ENCODE measurements at places on chromosomes 6 and 20. TPM values are rescaled to one million over a fixed set of nuclear protein-coding genes. Genes with fewer than 3 reads are reported as not detected.

DNA sequence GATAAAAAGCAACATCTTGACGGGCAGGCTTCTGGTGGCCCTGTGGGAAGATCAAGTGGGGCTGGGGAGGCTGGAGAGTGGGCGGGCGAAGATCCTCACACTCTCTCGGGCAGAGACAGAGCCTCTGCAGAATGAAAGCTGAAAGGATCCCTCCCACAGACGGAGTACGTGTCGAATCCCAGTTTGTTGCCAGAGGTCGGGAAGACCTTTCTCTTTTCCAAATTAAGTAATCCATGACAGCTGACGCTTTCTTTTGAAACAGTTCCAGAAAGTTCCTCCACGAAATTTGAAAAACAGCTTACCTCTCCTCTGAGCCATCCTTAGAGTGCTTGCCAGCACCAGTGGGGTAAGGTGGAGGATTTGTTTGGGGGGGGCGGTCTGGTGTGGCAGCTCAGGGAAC, 155.6 kb upstream of the SMLR1 start:
- no peaks in the 10 kb centered on the region for H3K4me1 ChIP-seq
- no peak overlapping the region for H3K4me3 ChIP-seq
- H3K27ac ChIP-seq: no peak overlapping the region
- no peak for DNase-seq
- H3K27me3 ChIP-seq: no peaks in the 10 kb centered on the region

DNA sequence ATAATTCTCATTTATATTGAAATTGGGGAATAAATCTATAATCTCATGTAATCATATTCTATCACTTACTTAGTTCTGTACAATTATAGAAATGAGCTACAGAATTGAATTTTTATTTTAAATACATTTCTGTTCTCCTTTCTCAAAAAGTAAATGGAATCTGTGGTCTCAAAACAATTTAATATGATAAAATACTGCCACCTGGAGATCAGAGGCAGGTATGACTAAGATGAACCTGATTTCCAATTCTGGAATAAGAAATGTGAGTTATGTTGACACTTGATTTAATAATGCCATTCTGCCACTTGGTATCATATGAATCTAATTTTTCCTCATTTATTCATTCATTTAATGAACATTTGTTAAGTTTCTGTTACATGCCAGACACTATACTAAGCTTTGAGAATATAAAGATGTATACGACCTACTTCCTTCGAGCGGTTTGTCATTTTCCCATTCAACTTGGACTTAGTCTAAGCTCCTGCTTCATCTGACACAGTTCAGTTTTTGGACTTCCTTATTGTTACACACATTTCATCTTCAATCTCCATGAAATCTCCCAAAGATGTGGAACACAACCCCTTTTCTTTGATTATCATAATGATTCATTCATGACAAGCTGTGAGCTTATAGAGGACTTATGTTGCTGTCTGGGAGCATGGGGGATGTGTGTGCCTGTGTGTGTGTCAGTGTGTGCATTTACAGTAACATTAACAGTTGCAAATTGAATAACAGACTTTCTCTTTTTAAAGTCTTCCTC, 7.5 kb upstream of the CCDC28A start:
- H3K36me3 ChIP-seq: no peaks in the 10 kb centered on the region
- no peak overlapping the region for H3K27ac ChIP-seq
- H3K4me3 ChIP-seq: no peak overlapping the region
- H3K27me3 ChIP-seq: no peaks in the 10 kb centered on the region

- H3K4me1 ChIP-seq: no peaks in the 10 kb centered on the region
- H3K4me3 ChIP-seq: no peak overlapping the region
- H3K27me3 ChIP-seq: no peaks in the 10 kb centered on the region
- no peak for DNase-seq
- H3K36me3 ChIP-seq: no peaks in the 10 kb centered on the region
Measured at GRCh38 chr20:10111139-10111958, 76.6 kb downstream of the ANKEF1 start.

- no peak for DNase-seq
- no peaks in the 10 kb centered on the region for H3K27me3 ChIP-seq
- H3K36me3 ChIP-seq: no peaks in the 10 kb centered on the region
- H3K4me1 ChIP-seq: no peaks in the 10 kb centered on the region
Measured at GRCh38 chr6:162917506-162917905, 189.7 kb downstream of the PACRG start.

DNA sequence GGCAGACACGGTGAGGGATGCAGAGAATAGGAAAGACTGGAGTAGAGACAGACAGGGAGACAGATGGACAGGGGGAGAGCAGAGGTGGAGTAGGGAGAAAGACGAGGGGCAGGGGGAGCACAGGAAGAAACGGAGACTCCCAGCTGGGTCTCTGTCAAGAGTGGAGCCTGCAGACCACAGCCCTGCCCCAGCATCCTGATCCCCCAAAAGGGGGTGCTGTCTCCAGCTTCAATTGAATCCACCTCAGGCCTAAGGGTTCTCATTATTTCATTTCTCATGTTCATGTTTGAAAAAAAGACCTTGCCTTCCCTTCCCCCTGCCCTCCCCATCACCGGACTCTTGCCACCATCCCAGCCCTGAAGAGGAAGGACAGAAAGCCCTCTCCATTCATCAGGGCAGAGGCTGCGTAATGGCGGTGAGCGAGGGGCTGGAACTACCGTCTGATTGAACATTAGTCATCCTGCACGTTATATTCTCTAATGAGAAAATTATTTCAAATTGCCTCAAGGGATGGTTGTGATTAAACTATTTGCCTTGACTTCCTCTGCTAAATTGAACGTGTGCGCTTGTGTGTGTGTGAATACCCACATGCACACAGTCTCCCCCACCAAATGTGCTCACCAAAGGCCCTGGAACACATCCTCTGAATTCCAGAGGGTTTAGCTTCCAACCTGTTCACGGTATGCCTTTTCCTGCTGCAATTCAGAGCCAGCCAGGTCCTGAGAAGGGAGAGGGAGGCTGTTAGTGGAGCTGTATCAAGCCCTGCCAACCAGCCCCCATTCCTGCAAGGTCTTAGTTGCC, 98.3 kb downstream of the CDC5L start:
- H3K4me1 ChIP-seq: peaks cover 6% of the 10 kb centered on the region
- H3K27ac ChIP-seq: no peak overlapping the region
- no peaks in the 10 kb centered on the region for H3K27me3 ChIP-seq
- no peaks in the 10 kb centered on the region for H3K36me3 ChIP-seq
- DNase-seq: peak; percentile 32

GRCh38 chr6:733431-734219, 40.7 kb upstream of the EXOC2 start:
- no peaks in the 10 kb centered on the region for H3K36me3 ChIP-seq
- DNase-seq: no peak
- no peak overlapping the region for H3K27ac ChIP-seq
- H3K4me3 ChIP-seq: no peak overlapping the region
- H3K4me1 ChIP-seq: peaks cover 11% of the 10 kb centered on the region

GRCh38 chr6:3755637-3756545, 4.4 kb upstream of the PXDC1 start:
- peaks cover 47% of the 10 kb centered on the region for H3K27me3 ChIP-seq
- no peaks in the 10 kb centered on the region for H3K36me3 ChIP-seq
- H3K4me1 ChIP-seq: peaks cover 12% of the 10 kb centered on the region
- DNase-seq: peak; percentile 74
- H3K4me3 ChIP-seq: no peak overlapping the region

DNA sequence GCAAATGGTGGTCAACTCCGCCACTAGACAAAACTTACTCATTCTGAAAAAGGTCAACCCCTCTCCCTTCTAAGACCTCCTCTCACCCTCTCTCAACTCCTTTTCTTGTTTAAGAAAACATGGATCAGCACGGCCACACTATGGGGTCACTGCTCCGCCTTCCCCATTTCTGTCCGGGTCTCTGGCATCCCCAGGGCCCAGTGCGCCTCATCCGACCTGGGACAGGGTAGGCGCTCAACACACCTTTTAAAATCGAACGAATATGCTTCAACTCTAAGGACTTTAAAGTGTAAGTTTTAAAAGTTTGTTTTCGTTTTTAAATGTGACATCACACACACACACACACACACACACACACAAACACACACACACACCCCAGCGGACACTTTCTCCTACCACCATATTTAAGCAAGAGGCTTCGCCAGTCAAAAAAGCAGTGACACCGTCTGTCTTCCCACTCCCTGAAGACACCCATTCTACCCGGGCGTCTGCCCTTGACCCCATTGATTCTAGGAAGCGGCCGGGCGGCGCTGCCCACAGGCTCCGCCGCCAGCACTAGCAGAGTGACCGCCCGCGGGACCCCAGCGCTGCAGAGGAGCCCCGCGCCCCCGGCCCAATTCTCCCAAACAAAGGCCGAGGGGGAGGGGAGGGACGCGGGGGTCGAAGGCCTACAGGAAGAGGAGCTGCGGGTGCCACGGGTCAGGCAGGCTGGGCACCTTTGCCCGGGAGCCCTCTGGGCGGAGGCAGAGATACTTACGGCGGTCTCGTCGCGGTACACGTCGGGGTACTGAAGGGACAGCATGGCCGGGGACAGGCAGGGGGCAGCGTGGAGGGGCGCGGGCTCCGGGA, 568 bp downstream of the PREP start:
- H3K36me3 ChIP-seq: no peaks in the 10 kb centered on the region
- peak overlapping the region; percentile 98 for H3K4me3 ChIP-seq
- H3K27me3 ChIP-seq: no peaks in the 10 kb centered on the region
- H3K27ac ChIP-seq: peak overlapping the region; percentile 88
- DNase-seq: peak; percentile 40
- peaks cover 39% of the 10 kb centered on the region for H3K4me1 ChIP-seq

CABLES2 gene
- total RNA-seq: 12.6 TPM

VWA7 gene
- total RNA-seq: 0.12 TPM

GRCh38 chr6:21270636-21271201, 322.8 kb upstream of the SOX4 start:
- no peak overlapping the region for H3K27ac ChIP-seq
- H3K4me3 ChIP-seq: no peak overlapping the region
- H3K27me3 ChIP-seq: no peaks in the 10 kb centered on the region
- 0 out of 2 replicates have a peak, but pooled peaks cover 4% of the 10 kb centered on the region for H3K4me1 ChIP-seq

GLP1R gene
- total RNA-seq: 3.7 TPM

- DNase-seq: no peak
- no peak overlapping the region for H3K4me3 ChIP-seq
- H3K36me3 ChIP-seq: no peaks in the 10 kb centered on the region
- H3K27ac ChIP-seq: no peak overlapping the region
Measured at GRCh38 chr20:2822073-2822472, 5.9 kb downstream of the TMEM239 start.

CGAS gene
- 14.8 TPM for total RNA-seq

SLC24A3 gene
- 3.0 TPM for total RNA-seq

DNA sequence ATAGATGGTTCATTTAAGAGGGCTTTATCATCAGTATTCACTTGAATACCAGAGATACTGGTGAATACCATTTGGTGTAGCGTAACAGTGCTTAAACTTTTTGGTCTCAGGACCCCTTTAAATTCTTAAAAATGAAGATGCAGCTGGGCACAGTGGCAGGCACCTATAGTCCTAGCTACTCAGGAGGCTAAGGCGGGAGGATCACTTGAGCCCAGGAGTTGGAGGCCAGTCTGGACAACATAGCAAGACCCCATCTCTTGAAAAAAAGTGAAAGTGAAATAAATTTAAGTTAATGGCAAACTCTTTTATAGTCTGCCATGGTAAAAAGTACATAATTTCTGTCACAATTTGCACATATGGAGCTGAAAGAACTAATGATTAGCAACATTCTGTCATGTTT, 39.3 kb downstream of the VAPB start:
- H3K4me1 ChIP-seq: peaks cover 14% of the 10 kb centered on the region
- H3K27me3 ChIP-seq: no peaks in the 10 kb centered on the region
- peaks cover 3% of the 10 kb centered on the region for H3K36me3 ChIP-seq
- no peak for DNase-seq
- H3K4me3 ChIP-seq: no peak overlapping the region

DNA sequence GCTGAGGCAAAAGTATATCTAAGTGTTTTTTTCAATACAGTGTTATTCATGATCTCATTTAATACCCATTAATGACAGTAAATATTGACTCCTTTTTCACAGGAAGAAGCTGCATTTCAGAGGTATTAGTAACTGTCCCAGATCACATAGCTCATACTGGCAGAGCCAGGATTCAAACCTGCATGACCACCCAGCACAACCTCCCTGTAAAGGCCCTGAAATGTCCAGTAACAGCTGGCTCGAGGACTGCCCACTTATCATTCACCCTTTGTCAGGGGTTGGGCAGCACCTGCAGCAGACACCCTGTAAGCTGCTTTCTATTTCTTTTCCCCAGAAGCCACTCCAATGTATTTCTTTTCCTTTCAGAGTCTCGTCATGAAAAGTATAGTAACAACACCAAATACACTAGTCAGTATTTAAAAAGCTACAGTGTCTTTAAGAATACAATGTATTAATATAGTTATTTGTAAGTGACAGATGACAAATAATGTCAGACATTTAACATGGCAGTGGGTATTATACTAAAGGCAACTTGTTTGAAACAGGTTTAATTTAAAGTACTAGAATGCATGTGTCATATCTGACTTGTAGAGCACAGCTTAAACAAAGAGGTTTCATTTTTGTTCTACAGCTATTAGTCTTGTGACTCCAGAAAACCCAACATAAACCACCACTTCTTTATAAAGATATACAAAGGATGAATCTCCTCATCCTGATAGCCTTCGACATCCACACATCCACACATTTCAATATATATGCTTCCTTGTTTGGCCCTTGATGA, 841.6 kb upstream of the GJE1 start:
- no peaks in the 10 kb centered on the region for H3K36me3 ChIP-seq
- no peak overlapping the region for H3K4me3 ChIP-seq
- no peaks in the 10 kb centered on the region for H3K4me1 ChIP-seq
- no peaks in the 10 kb centered on the region for H3K27me3 ChIP-seq

DNA sequence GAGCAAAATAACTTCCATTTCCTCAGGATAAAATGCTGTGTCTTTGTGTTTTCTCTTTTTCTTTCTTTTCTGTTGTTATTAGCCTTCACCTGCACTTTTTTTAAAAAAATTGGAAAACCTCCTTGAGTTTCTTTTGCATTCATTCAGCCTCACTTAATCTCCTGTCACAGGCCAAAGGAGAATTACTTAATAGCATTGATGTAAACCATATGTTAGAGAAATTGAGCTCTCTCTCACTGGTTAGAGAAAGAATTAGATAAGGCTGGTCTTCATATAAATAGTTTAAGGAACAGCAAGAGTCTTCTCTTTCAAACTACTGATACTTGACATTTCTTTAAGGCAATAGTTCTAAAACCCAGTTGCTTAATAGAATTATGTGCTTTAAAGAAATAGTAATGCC, 564.2 kb downstream of the TFAP2B start:
- H3K36me3 ChIP-seq: no peaks in the 10 kb centered on the region
- H3K27me3 ChIP-seq: no peaks in the 10 kb centered on the region
- DNase-seq: no peak
- no peak overlapping the region for H3K27ac ChIP-seq

DNA sequence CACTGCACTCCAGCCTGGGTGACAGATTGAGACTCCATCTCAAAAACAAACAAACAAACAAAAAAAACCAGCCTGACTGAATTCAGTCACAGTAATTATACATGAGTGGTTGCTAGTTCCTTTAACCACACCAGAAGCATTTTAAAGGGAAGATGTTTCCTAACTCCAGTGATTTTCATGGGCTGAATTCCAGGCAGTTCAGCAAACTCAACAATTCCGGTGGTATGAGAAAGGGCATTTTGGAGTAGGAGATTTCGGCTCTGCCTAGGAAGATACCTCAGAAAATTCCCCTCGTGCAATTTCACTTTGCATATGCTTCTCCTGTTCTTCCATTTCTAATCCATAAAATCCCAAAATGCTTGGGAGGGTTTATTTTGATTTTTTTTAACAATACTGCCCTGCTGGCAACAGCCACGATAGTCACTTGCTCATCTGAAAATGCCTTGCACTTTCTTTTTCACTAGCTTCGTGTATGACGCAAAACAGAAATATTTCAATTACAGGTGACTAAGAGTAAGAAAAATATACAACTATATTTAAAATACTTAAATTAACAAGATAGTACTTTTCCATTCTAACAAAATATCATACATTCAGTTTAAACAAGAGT, 48.3 kb upstream of the IPCEF1 start:
- H3K4me3 ChIP-seq: no peak overlapping the region
- H3K27ac ChIP-seq: no peak overlapping the region
- no peak for DNase-seq
- H3K27me3 ChIP-seq: no peaks in the 10 kb centered on the region
- no peaks in the 10 kb centered on the region for H3K36me3 ChIP-seq

All from GM23338 (cell line).